ENCODE measurements at places on chromosomes 13 and 19.

DNA sequence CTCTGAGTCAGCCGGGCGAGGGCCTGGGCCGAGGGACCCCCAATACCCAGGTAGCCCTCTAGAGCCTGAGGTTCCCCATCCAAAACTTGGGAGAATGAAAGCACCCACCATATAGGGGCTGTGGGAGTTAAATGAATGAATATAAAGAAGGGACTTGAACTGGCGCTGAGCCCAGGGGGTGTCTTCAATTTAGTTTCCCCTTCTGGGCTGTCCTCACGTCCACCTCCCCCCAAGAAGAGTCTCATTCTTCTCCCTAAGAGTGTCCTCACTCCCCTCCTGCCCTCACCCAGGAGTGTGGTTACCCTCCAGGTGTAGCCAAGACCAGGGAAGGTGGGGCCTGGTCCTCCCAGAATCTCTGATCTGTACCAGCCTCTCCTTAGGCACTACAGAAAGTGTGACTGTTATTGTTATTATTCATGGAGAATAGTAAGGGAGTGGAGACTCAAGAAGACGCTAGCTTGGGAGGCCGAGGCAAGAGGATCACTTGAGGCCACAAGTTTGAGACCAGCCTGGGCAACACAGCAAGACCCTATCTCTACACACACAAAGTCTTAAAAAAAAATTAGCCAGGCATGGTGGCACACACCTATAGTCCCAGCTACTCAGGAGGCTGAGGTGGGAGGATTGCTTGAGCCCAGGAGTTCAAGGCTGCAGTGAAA, 2.7 kb downstream of the CD79A start:
- DNase-seq, result no peak

GRCh38 chr13:46668931-46669525, 116.1 kb downstream of the LRCH1 start:
- DNase-seq, result no peak

- DNase-seq, result no peak
Measured at GRCh38 chr13:76874479-76874878, 11.7 kb downstream of the KCTD12 start.

GRCh38 chr19:16371540-16371986, 46.9 kb downstream of the KLF2 start:
- DNase-seq, result peak; percentile 77

- no peak for DNase-seq
Measured at GRCh38 chr19:48724796-48725753, 5.5 kb upstream of the MAMSTR start.

DNA sequence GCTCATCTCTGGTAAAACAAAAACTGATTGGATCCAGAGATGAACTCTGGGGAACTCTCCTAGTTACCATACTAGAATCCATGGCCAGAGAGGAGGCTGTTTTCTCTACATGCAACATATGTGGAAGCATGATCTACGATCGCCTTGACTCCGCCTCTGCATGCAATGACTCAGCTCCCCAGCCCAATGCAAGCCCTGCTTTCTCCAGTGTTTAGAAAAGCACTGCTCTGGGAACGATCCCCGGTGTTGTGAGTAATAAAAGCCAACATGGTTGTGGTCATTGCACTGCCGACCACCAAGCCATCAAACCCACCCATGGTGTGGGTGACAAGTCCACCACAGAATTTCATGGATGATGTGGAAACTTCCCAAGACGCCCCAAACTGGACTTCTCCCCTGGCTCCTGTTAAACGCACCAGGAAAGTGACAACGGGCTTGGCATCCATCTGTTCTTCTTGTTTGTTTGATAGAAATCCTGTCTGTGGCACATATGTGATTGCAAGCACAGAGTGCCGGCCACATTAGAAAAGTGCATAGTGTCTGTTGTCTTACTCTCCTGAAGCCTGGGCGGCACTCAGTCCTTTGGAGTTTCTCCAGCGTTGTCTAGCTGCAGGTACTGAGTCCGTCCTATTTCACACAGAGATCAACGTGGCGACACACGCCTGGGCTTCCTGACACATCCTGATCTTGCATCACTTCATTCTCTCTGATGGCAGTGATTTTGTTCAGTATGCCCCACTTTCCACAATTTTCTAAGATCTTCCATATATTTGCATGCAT, 36.4 kb upstream of the VSTM2B start:
- DNase-seq, result no peak

DNA sequence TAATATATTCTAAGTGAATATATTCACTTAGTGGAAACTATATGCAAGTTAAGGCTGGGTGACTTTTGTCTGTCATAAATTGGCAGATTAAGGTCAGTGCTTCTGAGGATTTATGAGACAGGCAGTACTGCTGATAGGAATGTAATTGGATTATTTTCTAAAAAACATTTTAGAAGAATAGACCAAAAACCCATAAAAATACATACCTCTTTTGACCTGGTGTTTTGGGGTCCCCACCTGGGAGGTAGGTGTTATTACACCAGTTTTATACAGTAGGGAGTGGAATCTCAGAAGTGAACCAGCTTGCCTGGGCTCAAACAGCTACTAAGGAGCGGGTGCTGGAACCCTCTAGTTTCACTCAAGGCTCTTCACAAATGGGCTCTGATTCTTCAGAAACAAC, 25.3 kb downstream of the COG3 start:
- DNase-seq, result no peak

DNA sequence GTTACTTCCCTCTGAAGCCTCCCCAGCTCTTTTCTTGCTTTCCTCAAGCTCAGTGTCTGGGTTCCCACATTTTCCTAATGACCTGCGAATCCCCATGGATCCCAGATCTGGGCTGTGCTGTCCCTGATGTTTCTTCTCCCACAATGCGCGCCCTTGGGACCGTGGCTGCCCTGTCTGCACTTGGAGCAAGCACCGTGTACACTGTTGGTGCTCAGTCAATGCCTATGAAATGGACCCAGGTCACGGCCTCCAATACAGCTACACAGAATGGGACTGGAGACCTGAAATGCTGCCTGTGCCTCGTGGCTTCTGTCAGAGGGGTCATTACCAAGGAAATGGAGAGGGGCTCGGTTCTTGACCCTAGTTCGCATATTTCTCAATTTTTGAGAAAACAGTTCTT, 160.1 kb upstream of the SOX1 start:
- no peak for DNase-seq

DNA sequence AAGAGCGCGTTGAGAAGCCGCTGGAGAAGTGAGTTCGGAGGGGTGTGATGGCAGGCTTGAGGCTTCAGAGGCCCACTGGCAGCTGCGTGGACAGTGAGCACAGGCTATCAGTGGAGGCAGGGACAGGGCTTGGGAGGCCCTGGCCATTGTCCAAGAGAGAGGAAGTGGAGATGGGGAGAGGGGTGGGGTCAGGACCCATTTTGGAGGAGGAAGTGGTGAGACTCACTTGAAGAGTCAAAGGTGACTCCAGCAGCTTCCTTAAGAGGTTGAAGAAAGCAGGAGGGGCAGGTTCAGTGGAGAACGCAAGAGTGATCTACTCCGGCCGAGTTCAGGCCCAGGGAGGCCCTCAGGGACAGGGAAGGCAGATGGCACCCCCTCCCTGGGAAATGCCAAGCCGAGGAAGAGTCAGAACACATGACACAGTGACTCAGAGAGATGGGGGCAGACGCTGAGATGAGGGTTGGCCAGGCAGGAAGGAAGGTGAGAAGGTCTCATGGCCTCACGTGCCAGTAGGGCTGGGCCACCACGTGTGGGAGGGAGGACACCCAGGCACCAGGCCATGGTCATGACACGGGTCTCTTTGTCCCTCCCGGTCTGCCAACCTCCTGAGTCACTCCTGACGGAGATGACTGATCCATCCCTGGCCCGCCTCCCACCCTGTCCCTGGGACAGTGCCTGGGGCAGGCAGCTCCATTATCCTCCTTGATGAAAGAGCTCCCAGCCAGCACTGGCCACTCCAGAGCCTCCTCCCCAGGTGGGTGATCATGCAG, 10.1 kb upstream of the CD22 start:
- DNase-seq, result no peak

DNA sequence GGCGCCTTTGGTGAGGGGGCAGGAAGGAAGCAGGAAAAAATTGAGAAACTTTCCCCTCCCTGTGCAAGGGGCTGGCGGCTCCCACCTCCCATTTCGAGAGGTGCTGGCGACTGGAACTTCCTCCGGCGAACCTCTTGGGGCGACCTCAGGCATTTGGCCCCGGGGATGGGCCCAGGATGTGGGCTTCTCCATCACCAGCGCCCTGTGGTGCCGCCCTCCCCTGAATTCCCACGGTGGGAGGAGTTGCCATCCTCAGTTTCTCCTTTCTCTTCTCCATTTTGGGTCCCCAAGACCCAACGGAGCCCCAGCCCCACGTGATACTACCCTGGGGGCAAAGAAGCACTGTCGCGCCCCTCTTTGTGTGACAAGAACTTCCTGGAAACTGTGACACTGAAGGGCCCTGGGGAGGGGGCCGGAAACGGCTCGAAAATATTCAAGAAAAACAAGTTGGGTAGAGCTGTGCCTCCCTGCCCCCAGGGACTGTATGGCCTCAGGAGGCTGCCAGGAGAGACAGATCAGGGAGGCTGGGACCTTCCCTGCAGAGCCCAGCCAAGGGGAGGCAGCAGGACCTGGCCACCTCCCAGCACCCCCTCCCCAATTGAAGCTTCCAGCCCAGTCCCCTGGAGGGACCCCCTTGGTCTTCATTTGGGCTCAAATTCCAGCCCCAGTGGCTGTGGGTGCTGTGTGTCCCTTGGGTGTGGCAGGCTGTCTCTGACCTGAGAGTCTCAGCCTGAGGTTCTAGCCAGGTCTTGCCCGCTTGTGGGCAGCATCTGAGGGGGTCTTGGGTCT, 16.2 kb upstream of the AP1M2 start:
- peak; percentile 72 for DNase-seq

Data from activated CD8-positive, alpha-beta memory T cell treated with anti-CD3 and anti-CD28 coated beads for 1 hour (primary cell).